HFFc6 (cell line): ENCODE measurements at places on chromosomes 16 and 17. TPM values are rescaled to one million over a fixed set of nuclear protein-coding genes. Genes with fewer than 3 reads are reported as not detected.

- no peak overlapping the region for H3K4me3 ChIP-seq
- DNase-seq: no peak
- H3K36me3 ChIP-seq: no peaks in the 10 kb centered on the region
- no peak overlapping the region for H3K27ac ChIP-seq
- no peaks in the 10 kb centered on the region for H3K4me1 ChIP-seq
Measured at GRCh38 chr16:49836218-49836617, 19.7 kb downstream of the ZNF423 start.

GRCh38 chr16:9372934-9373890 is 281.8 kb downstream of the HAPSTR1 start:
- H3K27ac ChIP-seq: no peak overlapping the region
- no peak overlapping the region for H3K4me3 ChIP-seq
- no peaks in the 10 kb centered on the region for H3K36me3 ChIP-seq
- H3K4me1 ChIP-seq: no peaks in the 10 kb centered on the region
- no peak for DNase-seq

The C1QL1 gene
- total RNA-seq: 0.34 TPM in 1 of 3 replicates, not detected in the others

DNA sequence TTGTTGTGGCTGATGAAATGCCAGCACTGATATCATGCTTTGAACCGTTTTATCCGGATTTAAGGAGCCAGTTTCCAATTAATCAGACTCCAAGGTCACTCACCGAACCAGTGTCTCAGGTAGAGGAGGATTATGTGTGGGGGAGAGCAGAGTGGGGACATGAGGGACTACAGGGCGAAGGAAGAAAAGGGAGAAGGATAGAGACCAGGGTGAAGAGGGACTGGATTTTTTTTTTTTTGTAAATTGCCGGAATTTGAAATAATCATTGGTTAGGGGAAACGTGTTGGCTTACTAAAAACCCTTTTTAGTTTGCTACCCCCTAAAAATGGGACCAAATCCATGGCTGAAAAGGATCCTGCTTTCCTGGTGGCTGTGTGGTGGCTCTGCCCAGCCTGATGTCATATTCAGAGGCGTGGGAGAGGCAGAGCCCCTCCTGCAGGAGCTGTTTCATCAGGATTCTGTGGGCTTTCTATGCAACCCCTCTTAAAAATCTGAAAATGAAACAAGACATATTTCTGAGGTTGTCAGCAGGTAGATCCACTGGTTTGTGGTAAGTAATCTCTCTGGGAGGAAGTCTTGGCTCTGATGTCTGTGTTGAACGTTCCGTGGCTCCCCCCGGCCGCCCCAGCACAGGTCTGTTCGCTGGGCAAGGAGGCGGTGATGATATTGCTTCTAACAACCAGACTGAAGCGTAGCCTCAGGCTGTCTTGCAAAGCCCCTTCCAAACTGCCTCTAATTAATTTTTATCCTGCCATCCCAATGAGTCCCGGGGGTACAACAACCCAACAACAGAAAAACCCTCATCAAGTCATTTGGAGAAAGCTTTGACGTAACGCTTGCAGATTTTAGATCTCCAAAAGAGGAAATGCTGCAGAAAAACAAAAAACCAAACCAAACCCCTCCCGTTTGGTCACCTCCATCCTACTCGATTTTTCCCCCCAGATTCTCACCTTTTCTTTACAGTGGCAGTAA is 143.0 kb upstream of the ZFHX3 start:
- H3K27ac ChIP-seq: no peak overlapping the region
- H3K4me1 ChIP-seq: peaks cover 22% of the 10 kb centered on the region
- peaks cover 10% of the 10 kb centered on the region for H3K27me3 ChIP-seq
- no peaks in the 10 kb centered on the region for H3K36me3 ChIP-seq
- no peak overlapping the region for H3K4me3 ChIP-seq

The CLEC19A gene
- total RNA-seq: not detected in 3 replicates

GRCh38 chr17:76529224-76530094 is 8.1 kb downstream of the CYGB start:
- peaks cover 47% of the 10 kb centered on the region for H3K4me1 ChIP-seq
- peak overlapping the region; percentile 70 for H3K4me3 ChIP-seq
- no peaks in the 10 kb centered on the region for H3K36me3 ChIP-seq
- peak; percentile 77 for DNase-seq
- H3K27ac ChIP-seq: peak overlapping the region; percentile 98

- peak overlapping the region; percentile 79 for H3K4me3 ChIP-seq
- H3K27me3 ChIP-seq: peaks cover 3% of the 10 kb centered on the region
- peak; percentile 49 for DNase-seq
- H3K4me1 ChIP-seq: peaks cover 51% of the 10 kb centered on the region
- H3K36me3 ChIP-seq: no peaks in the 10 kb centered on the region; the same call in 1 of the 2 replicates
- H3K27ac ChIP-seq: peak overlapping the region; percentile 95
Measured at GRCh38 chr16:75580-76501, 2.2 kb upstream of the MPG start.

- DNase-seq: no peak
- peaks cover 39% of the 10 kb centered on the region for H3K36me3 ChIP-seq
- H3K27ac ChIP-seq: no peak overlapping the region
Measured at GRCh38 chr17:64065161-64065560, 44.7 kb upstream of the ICAM2 start.

DNA sequence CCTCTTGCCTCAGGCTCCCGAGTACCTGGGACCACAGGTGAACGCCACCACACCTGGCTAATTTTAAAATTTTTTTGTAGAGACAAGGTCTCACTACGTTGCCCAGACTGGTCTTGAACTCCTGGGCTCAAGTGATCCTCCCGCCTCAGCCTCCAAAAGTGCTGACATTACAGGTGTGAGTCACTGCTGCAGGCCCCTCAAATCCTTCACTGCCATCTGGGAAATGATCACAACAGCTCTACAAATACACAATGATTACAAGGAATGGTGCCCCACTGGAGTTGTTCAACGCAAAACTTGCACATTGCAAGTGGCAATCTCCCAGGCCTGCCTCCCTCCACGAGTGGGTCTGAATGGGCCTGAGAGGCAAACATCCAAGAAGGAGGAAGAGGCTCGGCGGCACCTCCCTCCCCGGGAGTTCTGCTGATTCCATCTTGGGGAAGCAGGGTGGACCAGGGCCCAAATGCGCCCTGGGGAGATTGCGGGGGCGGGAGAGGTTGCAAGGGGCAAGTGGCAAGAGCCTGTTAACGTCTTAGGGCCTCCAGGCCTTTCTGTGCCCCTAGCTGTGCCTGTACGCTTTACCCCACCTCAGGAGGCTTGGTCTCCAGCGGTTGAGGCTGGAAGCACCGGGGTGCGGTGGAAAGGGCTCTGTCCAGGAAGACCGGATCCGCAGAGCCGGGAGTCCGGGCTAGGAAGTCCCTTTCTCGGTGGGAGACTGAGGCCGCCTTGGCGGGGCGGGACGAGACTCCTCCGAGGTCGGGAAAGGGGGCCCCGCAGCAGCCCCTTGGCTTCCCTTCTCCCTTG is 656 bp upstream of the IGFBP4 start:
- H3K36me3 ChIP-seq: peaks cover 18% of the 10 kb centered on the region
- peaks cover 4% of the 10 kb centered on the region for H3K27me3 ChIP-seq
- DNase-seq: no peak

DNA sequence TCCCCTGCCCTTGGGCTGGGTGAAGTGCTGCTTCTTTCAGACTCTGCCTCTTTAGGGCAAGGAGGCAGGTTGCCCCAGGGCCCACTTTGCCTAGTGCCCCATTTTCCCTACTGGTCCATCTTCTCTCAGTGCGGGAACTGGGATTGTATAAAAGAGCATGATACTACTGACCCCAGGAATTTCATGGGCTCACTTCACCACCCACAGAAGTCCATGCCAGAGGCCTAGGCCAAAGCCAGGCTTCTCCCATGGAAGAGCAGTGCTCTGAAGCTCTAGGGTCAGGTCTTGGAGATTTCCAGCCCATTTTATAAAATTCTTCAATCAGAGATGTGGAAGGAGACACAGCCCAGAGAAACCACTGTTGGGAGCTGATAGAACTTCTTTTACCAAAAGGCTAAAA is 5.7 kb downstream of the CACNG1 start:
- H3K27ac ChIP-seq: no peak overlapping the region
- DNase-seq: no peak
- H3K36me3 ChIP-seq: peaks cover 14% of the 10 kb centered on the region
- H3K27me3 ChIP-seq: peaks cover 26% of the 10 kb centered on the region

- no peak for DNase-seq
- peaks cover 49% of the 10 kb centered on the region for H3K4me1 ChIP-seq
- H3K27me3 ChIP-seq: no peaks in the 10 kb centered on the region; the same call in none of the 2 replicates
- H3K4me3 ChIP-seq: no peak overlapping the region
- H3K36me3 ChIP-seq: no peaks in the 10 kb centered on the region
Measured at GRCh38 chr17:40545660-40546059, 19.6 kb downstream of the CCR7 start.

The TNFRSF13B gene
- not detected in 3 replicates for total RNA-seq

The CD300H gene
- total RNA-seq: not detected in 3 replicates

- peak overlapping the region; percentile 28 for H3K4me3 ChIP-seq
- peaks cover 43% of the 10 kb centered on the region for H3K4me1 ChIP-seq
- H3K27me3 ChIP-seq: peaks cover 3% of the 10 kb centered on the region
- DNase-seq: peak; percentile 12
- H3K27ac ChIP-seq: peak overlapping the region; percentile 76
- H3K36me3 ChIP-seq: no peaks in the 10 kb centered on the region; the same call in 1 of the 2 replicates
Measured at GRCh38 chr17:49687878-49688491, 10.1 kb upstream of the SPOP start.

GRCh38 chr17:82314012-82314726 is 3.2 kb downstream of the CD7 start:
- H3K4me1 ChIP-seq: no peaks in the 10 kb centered on the region
- H3K4me3 ChIP-seq: no peak overlapping the region
- DNase-seq: no peak
- H3K36me3 ChIP-seq: no peaks in the 10 kb centered on the region

DNA sequence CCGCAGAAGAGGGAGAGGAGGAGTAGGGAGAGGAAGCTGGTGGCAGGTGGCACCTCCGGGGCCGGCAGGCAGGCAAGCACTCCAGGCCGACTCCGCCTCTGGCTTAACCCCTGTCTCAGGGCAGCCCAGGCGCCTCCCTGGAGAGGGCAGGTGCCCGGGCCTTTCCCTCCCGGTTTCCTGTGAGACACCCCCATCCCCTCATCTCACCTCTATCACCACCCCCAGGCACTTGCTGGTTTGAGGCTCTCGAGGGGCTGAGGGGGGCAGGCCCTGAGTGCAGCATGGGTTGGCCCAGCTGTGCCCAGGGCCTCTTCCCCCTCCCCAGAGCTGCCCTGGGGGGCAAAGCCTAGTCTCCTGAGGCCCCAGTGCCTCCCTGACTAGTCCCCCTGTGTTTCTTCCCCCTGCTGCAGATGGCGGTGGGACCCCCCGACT is 6.0 kb downstream of the DOC2A start:
- H3K4me3 ChIP-seq: no peak overlapping the region
- H3K27me3 ChIP-seq: peaks cover 14% of the 10 kb centered on the region
- H3K36me3 ChIP-seq: peaks cover under 1% of the 10 kb centered on the region; the same call in 1 of the 2 replicates
- DNase-seq: no peak
- H3K4me1 ChIP-seq: no peaks in the 10 kb centered on the region
- no peak overlapping the region for H3K27ac ChIP-seq

GRCh38 chr17:4577386-4577993 is 6.8 kb upstream of the SMTNL2 start:
- H3K4me3 ChIP-seq: no peak overlapping the region
- no peaks in the 10 kb centered on the region for H3K4me1 ChIP-seq
- peaks cover 26% of the 10 kb centered on the region for H3K27me3 ChIP-seq
- no peak for DNase-seq

The TPPP3 gene
- 0.27 to 0.32 TPM in 2 of 3 replicates, not detected in the other for total RNA-seq

The HS3ST4 gene
- not detected in 3 replicates for total RNA-seq

The PIRT gene
- not detected in 2 replicates for total RNA-seq

GRCh38 chr16:75818491-75818890 is 92.2 kb upstream of the CPHXL start:
- no peak overlapping the region for H3K4me3 ChIP-seq
- H3K27me3 ChIP-seq: peaks cover 2% of the 10 kb centered on the region; the same call in 1 of the 2 replicates
- no peak overlapping the region for H3K27ac ChIP-seq
- no peaks in the 10 kb centered on the region for H3K36me3 ChIP-seq
- H3K4me1 ChIP-seq: no peaks in the 10 kb centered on the region

GRCh38 chr17:67998466-67998865 is 2.2 kb upstream of the C17orf58 start:
- DNase-seq: no peak
- H3K4me3 ChIP-seq: no peak overlapping the region
- H3K27me3 ChIP-seq: no peaks in the 10 kb centered on the region
- H3K4me1 ChIP-seq: peaks cover 28% of the 10 kb centered on the region
- no peaks in the 10 kb centered on the region for H3K36me3 ChIP-seq

- no peak overlapping the region for H3K27ac ChIP-seq
- H3K4me3 ChIP-seq: no peak overlapping the region
- no peaks in the 10 kb centered on the region for H3K4me1 ChIP-seq
- no peak for DNase-seq
Measured at GRCh38 chr16:5461141-5461540, 363.5 kb upstream of the EEF2KMT start.

DNA sequence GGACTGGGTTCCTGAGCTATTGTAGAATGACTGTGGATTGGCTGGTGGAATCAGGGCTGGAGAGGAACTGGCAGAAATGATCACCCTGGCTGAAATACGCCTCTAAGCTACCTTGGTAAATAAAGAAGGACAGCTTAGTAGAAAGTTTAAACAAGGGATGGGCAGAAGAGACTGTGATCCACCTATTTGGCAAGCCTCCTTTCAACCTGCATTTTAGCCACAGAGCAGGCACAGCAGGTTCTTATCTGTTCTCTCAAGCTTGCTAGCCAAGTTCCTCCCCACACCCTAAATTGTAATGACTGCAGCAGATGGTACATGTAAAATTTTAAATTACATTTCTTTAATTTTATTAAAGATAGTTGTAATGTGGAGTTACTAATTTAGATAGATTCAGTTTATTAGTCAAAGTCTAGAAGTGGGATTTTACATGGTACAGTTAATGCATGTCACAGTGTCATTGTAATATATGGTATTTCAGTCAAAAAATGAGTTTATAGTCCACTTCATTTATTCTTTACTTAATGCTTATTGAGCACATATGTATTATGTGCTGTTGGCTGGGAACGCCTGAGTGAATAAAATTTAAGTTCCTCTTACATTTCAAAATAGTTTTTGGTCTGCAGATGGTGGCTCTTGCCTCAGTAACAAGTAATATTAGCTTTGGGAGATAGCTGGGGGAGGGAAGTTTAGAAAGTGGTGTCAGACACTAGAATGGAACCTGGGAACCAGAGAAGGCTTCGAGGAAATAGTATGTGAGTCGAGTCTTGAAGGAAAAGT is 11.2 kb downstream of the EPN2 start:
- no peak for DNase-seq
- peaks cover 5% of the 10 kb centered on the region; the same call in 1 of the 2 replicates for H3K36me3 ChIP-seq
- peaks cover 45% of the 10 kb centered on the region for H3K4me1 ChIP-seq
- H3K4me3 ChIP-seq: peak overlapping the region; percentile 64
- H3K27me3 ChIP-seq: no peaks in the 10 kb centered on the region
- peak overlapping the region; percentile 90 for H3K27ac ChIP-seq

GRCh38 chr17:42118545-42118944 is 2.6 kb downstream of the KAT2A start:
- H3K36me3 ChIP-seq: peaks cover 13% of the 10 kb centered on the region
- peaks cover 5% of the 10 kb centered on the region for H3K27me3 ChIP-seq
- H3K4me1 ChIP-seq: peaks cover 29% of the 10 kb centered on the region

The NMRAL1 gene
- 25.0 to 37.7 TPM (median 26.2 TPM) in 3 replicates for total RNA-seq
